ENCODE measurements at places on chromosomes 13 and 19. TPM values are rescaled to one million over a fixed set of nuclear protein-coding genes. Genes with fewer than 3 reads are reported as not detected.

PDX1 gene
- total RNA-seq, result not detected

GRCh38 chr19:16446724-16447368 lies 24.9 kb downstream of the EPS15L1 start:
- DNase-seq, result no peak

GRCh38 chr13:44440046-44440608 lies 66.5 kb downstream of the SERP2 start:
- no peak for DNase-seq

DNA sequence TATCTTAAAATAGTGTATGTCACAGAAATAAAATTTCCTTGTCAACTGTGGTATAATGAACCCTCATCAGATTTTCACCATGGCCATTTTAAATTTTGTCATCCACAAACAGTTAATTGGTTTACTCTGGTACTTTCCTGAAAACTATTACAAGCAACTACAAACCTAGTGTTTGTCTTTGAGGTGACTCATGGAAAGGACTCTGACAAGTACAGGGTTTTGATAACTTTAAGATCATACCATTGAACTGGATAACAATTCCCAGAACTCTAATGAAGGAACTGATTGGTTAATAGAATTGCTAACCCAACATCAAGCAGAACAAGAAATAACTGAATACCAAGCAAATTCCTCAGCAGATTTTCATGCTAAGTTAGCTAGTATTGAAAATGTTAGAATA lies 237.7 kb upstream of the IPO5 start:
- DNase-seq, result no peak

DNA sequence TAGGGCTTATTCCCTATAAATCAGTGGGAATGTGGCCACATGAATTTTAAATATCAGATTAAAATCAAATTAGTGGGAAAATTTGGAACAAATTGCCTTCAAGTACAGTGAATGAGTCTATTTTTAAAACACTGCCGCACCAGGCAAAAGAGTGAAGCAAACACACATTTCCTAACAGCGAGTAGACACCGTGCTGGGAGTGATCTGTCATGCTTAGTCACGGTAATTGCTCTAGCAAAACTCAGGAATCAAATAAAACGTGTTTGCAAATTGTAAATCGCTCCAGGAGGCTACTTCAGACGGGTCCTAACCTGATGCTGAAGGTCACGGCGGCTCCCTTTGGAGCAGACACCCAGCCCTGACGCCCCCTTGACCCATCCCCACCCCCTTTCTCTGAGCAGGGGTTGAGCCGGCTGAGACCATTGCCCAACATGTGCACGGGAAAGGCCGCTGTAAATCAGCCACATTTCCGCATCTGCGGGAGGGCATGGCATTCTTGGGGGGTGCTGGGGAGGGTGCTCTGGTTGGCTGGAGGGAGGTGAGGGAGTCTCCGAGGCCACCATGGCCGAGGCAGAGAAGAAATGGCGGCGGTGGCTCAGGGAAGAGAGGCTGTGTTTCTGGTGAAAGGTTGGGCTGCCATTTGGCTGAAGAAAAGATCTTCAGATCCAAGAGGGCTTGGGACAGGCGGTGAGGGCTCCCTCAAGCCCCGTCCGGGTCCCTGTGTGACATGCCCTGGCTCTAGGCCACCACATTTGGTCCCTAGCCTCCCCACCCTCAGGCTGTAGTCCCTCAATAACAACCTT lies 8.9 kb downstream of the CEBPA start:
- no peak for DNase-seq

GRCh38 chr19:2455851-2456570 lies 748 bp downstream of the LMNB2 start:
- DNase-seq, result no peak

- no peak for DNase-seq
Measured at GRCh38 chr13:40631605-40632004, 34.8 kb downstream of the FOXO1 start.

DNA sequence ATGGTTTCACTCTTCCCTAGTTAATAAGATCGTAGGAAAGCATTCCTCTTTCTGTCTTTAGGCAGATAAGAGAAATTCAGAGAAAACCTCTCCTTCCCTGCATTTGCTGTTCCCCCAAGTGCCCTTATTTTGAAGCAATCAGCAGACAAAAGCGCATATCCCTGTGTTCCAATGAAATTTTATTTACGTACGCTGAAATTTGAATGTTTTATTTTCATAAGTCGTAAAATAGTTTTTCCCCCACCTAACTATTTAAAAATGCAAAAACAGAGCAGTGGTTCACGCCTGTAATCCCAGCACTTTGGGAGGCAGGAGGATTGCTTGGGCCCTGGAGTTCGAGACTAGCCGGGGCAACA lies 17.2 kb upstream of the MRI1 start:
- DNase-seq, result no peak

GRCh38 chr13:52921194-52921593 lies 72.8 kb upstream of the PCDH8 start:
- no peak for DNase-seq

- peak; percentile 84 for DNase-seq
Measured at GRCh38 chr19:9966448-9966847, 30.1 kb upstream of the OLFM2 start.

POLD1 gene
- total RNA-seq, result 178 TPM

- no peak for DNase-seq
Measured at GRCh38 chr13:43170506-43170905, 147.1 kb downstream of the DNAJC15 start.

DNA sequence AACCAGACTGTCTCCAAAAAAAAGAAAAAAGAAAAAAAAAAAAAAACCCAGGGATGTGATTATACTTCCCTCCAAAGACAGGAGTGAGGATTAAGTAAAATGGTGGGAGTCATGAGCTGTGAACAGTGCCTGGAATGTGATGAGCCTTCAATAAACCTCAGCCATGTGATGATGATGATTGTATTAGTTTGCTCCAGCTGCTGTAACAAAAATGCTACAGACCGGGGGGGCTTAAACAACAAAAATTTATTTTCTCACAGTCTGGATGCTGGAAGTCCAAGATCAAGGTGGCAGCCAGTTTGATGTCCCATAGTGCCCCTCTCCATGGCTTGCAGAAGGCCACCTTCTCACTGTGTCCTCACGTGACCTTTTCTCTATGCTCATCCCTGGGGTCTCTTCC lies 8.9 kb upstream of the PVR start:
- DNase-seq, result no peak

GRCh38 chr19:58212336-58213074 lies 16.2 kb upstream of the ZNF544 start:
- no peak for DNase-seq

GRCh38 chr19:47005164-47005641 lies 14.4 kb upstream of the NPAS1 start:
- peak; percentile 41 for DNase-seq

ZSCAN4 gene
- total RNA-seq, result not detected

DNA sequence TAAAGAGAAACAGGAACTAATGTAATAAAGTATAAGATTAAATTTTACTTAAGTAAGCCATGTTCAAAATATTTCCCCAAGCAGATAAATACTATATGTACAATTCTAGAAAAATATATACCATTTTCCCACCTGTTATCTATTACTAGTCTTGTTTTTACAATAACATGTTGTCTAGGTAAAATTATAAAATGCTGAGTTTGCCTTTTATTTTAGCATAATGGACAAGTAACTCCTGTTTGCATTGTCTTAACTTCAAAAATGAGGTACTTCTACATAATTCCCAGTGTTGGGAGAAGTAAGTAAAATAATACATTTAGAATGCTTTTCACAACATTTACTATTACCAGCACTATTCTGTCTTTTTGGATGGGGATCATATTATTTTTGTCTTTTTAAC lies 800.5 kb downstream of the SLITRK6 start:
- no peak for DNase-seq

GRCh38 chr19:15113245-15114152 lies 6.3 kb downstream of the SYDE1 start:
- peak; percentile 74 for DNase-seq

ZNF100 gene
- total RNA-seq, result 29.0 TPM

ZNF569 gene
- total RNA-seq, result 14.2 TPM

DNA sequence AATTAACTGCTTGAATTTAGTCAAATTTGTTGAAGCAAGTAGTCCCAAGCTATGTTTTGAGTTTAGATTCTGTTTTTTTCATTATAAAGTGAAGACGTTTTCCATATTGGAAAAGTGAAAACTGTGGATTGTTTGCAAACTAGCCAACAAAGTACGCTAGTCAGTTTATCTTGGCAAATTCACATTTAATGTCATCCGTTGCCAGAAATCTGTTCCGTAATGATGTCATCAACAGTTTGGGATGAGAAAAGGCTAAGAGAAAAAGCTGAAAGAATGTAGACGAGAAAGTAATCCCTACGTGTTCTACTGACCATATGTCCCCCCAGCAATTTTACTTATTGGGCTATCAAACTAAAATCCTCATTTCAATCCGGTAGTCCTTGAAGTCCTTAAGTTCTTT lies 419.6 kb downstream of the GPC6 start:
- no peak for DNase-seq

ZNF256 gene
- 12.3 TPM for total RNA-seq

ZNF865 gene
- 14.3 TPM for total RNA-seq

DNA sequence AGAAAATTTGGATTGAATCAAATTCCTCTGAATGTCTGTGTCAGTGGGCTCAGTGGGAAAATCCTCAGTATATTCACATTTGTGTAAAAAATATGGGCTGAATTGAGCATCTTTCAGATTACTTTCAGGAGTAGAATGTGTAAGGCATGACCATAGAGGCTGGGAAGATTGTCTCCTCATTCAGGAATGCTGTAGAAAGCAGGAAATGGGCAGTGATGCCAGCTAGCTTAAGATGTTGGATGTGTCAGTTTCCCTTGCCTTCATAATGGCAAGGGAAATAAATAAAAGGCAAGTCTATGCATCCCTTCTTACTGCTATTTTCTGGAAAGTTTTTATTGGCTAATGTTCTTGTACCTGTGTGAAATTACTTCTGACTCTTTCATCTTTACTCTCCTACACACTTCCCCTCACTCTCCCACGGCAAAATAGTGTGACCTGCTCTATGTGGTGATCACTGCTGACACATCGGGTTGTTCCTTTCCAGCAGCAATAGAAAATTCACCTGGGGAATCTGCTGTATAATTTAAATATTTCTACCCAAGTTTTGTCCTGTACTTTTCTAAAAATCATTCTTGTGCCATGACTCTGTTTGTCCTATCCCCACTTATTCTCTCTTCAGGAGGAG lies 103.2 kb downstream of the LMO7 start:
- no peak for DNase-seq

DNA sequence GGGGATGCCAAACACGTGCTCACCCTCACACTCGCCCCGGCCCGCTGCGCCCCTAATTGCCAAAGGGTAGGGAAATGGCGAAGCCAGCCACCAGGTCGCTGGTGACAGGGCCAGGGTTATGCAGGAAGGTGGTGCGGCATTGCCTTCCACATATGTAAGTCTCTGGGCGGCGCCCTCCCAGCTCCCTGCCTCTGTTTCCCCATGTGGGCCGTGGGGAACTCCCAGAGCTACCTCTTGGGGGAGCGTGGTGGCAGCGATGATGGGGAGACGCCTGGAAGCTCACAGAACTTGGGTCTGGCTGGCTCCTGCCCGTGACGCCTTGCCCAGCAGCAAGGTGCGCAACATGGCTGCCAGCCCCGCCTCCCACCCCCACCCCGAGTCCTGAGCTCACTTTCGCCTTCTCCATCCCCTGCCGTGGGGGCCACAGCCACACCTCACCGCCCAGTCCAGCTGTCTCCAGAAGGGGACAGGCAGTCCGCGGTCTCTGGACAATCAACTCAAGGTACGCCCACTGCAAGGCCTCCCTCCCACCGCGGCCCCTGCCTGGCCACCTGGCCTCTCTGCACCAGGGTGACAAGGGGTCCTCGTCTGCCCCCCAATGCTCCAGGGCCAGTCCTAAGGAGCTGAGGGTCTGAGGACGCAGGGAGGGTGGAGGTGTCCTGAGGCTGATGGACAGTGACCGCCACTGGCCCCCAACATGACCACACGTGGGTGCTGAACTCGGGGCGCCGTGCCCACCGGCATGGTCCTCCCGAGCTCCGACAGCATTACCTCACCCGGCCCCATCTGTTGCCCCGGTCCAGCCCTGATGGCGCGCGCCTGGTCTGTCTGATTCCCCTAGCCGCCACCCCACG lies 6.6 kb downstream of the C19orf25 start:
- no peak for DNase-seq

- peak; percentile 71 for DNase-seq
Measured at GRCh38 chr19:45076851-45077730, 813 bp upstream of the ZNF296 start.

DNA sequence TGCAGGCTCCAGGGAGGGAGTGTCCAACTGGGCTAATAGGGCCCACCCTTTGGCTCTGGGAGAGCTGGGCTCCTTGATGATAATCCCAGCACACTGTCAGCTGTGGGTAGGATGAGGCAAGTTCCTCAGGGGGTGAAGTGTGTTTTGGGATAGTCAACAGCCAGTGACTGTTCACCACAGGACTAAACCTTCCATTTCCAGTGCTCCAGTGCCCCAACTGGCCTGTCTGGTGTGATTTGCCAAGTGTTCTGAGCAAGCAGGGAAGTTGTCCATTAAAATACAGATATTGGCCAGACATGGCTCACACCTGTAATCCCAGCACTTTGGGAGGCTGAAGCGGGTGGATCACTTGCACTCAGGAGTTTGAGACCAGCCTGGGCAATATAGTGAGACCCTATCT lies 150.9 kb downstream of the TM9SF2 start:
- no peak for DNase-seq

NECTIN2 gene
- 176 TPM for total RNA-seq

- peak; percentile 83 for DNase-seq
Measured at GRCh38 chr19:772730-773436, 22.0 kb downstream of the MISP start.

TM9SF2 gene
- total RNA-seq, result 86.1 TPM

PRR22 gene
- 8.1 TPM for total RNA-seq

DNA sequence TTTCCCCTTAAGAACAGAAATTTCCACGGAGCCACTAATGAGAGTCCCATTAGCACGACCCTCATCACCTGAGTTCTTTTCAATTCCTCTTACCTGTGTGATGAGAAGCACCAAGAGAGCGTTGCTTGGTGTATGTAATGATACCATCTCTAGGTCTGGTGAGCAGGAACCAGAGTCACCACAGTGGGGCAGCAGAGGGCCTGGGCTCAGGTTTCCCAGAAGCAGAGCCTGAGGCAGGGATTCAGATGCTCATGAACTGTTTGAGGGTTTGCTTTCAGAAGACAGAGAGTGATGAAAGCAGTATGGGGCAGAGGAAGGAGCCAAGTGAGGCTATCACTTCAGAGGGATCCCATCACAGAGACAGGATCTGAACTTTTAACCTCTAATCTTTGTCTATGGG lies 3.1 kb upstream of the PTPRH start:
- DNase-seq, result no peak

GRCh38 chr13:24012648-24013047 lies 115.3 kb upstream of the C1QTNF9B start:
- DNase-seq, result no peak

DNA sequence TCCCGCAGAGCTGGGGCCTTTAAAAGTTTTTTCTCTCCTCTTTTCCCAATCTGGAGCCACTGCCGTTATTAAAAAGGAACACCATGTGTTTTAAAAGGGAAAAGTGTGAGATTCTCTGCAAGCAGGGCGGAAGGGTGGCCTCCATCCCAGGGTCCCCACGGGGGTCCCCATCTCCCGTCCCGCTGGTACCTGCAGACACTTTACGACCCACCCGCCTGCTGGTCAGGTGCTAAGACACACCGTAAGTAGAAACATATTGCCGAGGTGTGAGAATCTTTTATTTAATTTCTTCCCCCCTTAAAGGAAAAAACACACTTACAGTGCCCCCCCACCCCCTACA lies 1.8 kb downstream of the CRLF1 start:
- DNase-seq, result no peak
